Purkinje cell (primary cell): ENCODE measurements at places on chromosomes 2 and 18. TPM values are rescaled to one million over a fixed set of nuclear protein-coding genes. Genes with fewer than 3 reads are reported as not detected.

The ZCCHC2 gene
- polyA plus RNA-seq, result 5.8 and 16.5 TPM in 2 replicates

The CASP8 gene
- polyA plus RNA-seq, result 0.67 TPM in 1 of 2 replicates, not detected in the other

The FASTKD1 gene
- 25.0 and 51.9 TPM in 2 replicates for polyA plus RNA-seq

The LYPD1 gene
- 1.6 and 1.7 TPM in 2 replicates for polyA plus RNA-seq

The PLEK gene
- polyA plus RNA-seq, result 0.15 and 0.19 TPM in 2 replicates

The AGXT gene
- polyA plus RNA-seq, result not detected in 2 replicates

The MC5R gene
- polyA plus RNA-seq, result not detected in 2 replicates

The RPRM gene
- 0.27 TPM in 1 of 2 replicates, not detected in the other for polyA plus RNA-seq

The PID1 gene
- polyA plus RNA-seq, result 2.9 and 10.3 TPM in 2 replicates

The GALR1 gene
- 0.32 TPM in 1 of 2 replicates, not detected in the other for polyA plus RNA-seq

The RAB6C gene
- 2.8 TPM in 1 of 2 replicates, not detected in the other for polyA plus RNA-seq

The ANKRD44 gene
- polyA plus RNA-seq, result 2.4 and 4.0 TPM in 2 replicates

The CROCC2 gene
- polyA plus RNA-seq, result not detected in 2 replicates

The LHCGR gene
- polyA plus RNA-seq, result not detected in 2 replicates

The M1AP gene
- polyA plus RNA-seq, result 0.56 and 8.3 TPM in 2 replicates

The MTCL1 gene
- 50.8 and 53.0 TPM in 2 replicates for polyA plus RNA-seq

The TRAPPC8 gene
- polyA plus RNA-seq, result 38.0 and 62.2 TPM in 2 replicates

The CXCR2 gene
- polyA plus RNA-seq, result not detected in 2 replicates

The KCTD1 gene
- 196 and 216 TPM in 2 replicates for polyA plus RNA-seq

The LINC00305 gene
- not detected in 2 replicates for polyA plus RNA-seq

The CYTIP gene
- polyA plus RNA-seq, result not detected in 2 replicates

The DNMT3A gene
- 3.8 and 5.8 TPM in 2 replicates for polyA plus RNA-seq

The LAMA3 gene
- polyA plus RNA-seq, result not detected in 2 replicates

The ADCYAP1 gene
- 33.4 and 53.7 TPM in 2 replicates for polyA plus RNA-seq
